Stimulated activated naive CD4-positive, alpha-beta T cell treated with Interleukin-2 at 50 U/mL for 16 hours (primary cell): ENCODE measurements at places on chromosomes 3 and 15.

GRCh38 chr3:37849146-37849923 lies 12.3 kb upstream of the CTDSPL start:
- no peak for DNase-seq

- no peak for DNase-seq
These were observed 14.5 kb downstream of the EPHB1 start for GRCh38 chr3:134809427-134810051.

GRCh38 chr15:36497901-36498300 lies 81.5 kb upstream of the CDIN1 start:
- DNase-seq = no peak

DNA sequence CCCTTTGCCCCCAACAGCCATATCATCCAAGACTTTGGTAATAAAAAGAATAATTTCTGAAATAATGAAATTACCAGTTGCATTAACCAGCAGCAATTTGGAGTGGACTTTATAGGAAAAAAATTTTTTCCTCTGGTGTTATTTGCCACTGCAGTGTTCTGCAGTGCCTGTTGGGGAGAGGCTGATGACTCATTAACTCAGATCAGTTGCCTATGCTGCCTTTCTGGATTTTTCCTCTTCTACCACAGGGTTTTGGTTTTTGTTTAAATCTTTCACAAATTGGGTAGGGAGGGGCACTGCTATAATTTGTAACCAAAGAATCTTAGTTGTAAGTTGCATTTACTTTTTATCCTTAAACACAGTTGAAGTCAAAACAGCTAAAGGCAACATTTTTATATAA lies 22.7 kb downstream of the ATP6V1A start:
- DNase-seq = no peak

GRCh38 chr3:156762631-156763185 lies 63.4 kb upstream of the LEKR1 start:
- no peak for DNase-seq

GRCh38 chr15:67882487-67883233 lies 42.8 kb upstream of the RNU6-1 start:
- DNase-seq = no peak

- DNase-seq = no peak
These were observed 61.9 kb downstream of the ATP2B2 start for GRCh38 chr3:10443272-10444109.

GRCh38 chr15:54277834-54278233 lies 299.6 kb downstream of the UNC13C start:
- no peak for DNase-seq

DNA sequence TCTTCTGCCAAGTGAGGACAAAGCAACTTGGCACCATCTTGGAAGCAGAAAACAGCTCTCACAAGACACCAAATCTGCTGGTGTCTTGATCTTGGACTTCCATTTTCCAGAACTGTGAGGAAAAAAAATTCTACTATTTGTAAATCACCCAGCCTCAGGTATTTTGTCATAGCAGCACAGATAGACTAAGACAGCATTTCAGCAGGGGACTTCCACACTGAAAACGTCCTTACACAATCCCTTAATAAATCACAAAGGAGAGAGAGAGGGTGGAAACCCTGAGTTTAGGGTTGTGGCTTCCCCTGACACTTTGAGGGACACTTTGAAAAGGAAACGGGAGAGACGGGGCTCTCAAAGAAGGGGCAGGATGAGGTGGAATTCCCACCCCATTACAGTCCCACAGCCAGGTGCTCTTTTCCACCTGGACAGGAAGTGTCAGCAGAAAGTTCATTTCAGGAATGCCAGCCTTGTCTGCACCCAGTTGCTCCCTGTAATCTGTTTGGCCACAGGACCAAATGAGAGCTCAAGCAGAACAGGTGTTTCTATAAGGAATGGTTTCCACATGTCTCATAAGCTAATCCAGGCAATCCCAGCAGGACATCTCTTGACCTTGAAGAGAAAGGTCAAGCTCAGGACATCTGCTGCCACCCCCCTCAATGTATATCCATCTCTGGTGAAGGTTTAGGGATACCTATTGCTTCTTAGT lies 51.3 kb downstream of the MYLK start:
- no peak for DNase-seq

GRCh38 chr3:142394921-142395622 lies 52.8 kb downstream of the XRN1 start:
- DNase-seq = no peak

- peak; percentile 13 for DNase-seq
These were observed 21.2 kb downstream of the NGRN start for GRCh38 chr15:90286678-90287077.

- no peak for DNase-seq
These were observed 28.4 kb downstream of the SMAD6 start for GRCh38 chr15:66730168-66731021.

- peak; percentile 53 for DNase-seq
These were observed 24.9 kb downstream of the SIAH2 start for GRCh38 chr3:150737874-150738679.

- no peak for DNase-seq
These were observed 347.0 kb downstream of the PTPRG start for GRCh38 chr3:61908382-61908781.

GRCh38 chr15:39140060-39140604 lies 440.7 kb upstream of the THBS1 start:
- DNase-seq = no peak

- no peak for DNase-seq
These were observed 5.6 kb upstream of the DLL4 start for GRCh38 chr15:40923551-40923950.

- no peak for DNase-seq
These were observed 651 bp downstream of the UBA3 start for GRCh38 chr3:69079269-69080159.

- peak; percentile 26 for DNase-seq
These were observed 455 bp upstream of the ABHD17C start for GRCh38 chr15:80694611-80695098.

GRCh38 chr15:85781099-85781498 lies 13.6 kb downstream of the KLHL25 start:
- DNase-seq = no peak

DNA sequence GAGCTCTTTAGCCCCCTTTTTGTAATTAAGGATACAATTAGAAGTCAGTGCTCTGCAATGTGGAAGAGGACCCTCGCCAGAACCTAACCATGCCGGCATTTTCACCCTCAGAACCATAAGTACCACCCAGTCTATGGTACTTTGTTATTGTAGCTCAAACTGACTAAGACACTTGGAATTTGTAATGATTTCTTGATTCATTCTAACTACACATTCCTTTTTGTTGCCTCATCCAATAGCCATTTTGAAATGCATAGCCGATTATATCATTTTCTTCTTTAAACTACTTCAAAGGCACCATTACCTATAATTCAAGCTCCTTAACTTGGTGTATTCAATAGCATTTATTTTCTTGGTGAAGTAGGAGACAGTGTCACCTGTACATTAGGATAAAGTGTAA lies 61.4 kb downstream of the GLB1 start:
- DNase-seq = no peak

- no peak for DNase-seq
These were observed 38.4 kb upstream of the TIPARP start for GRCh38 chr3:156635973-156636372.

- no peak for DNase-seq
These were observed 1.9 kb downstream of the SPINT1 start for GRCh38 chr15:40845511-40846284.

DNA sequence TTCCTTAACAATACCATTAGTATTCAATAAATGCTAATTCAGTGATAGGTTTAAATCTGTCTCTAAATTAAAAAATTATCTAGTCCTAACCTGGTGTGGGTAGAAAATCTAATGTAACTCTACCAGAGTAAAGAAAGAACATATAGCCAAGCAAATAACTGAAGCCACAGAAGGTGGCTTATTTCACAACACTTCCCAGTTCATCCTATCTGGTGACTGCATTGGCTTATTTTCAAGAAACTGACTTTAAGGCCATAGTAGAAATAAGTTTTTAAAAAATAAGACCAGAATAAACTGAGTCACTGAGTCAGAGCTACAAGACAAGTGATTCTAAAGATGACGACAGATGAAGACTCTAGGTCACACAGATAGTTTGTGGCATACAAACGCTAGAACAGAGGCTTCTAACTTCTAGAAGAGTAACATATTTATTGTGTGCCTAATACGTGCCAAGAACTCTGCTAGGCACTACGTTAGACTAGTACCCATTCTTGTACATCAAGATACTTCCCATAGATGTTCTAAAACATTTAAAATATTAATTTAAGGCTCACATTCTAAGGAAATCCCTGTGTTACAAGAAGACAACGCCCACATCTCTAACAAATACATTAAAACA lies 25.9 kb downstream of the TMCC1 start:
- DNase-seq = no peak

GRCh38 chr15:59701880-59702279 lies 12.8 kb upstream of the BNIP2 start:
- no peak for DNase-seq

- no peak for DNase-seq
These were observed 25.7 kb downstream of the PCOLCE2 start for GRCh38 chr3:142863010-142863817.

- DNase-seq = no peak
These were observed 45.7 kb downstream of the GSK3B start for GRCh38 chr3:120048355-120049041.

DNA sequence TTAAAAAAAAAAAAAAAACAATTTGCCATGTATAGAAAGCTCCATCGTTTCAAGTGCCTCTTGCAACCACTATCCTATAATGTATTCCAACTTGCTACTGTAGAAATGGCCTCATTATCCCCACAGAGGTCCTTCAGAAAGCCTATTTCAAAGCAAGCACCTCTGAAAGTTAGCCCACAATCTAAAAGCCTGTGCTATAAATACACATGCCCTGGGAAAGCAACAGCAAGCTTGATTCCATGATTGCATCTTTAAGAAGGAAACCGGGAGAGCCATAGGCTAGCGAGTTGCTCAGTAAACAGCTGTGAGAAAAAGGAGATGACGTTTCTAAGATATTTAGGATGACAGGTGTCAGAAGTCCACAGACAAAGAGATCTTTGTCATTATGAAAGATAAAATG lies 28.3 kb downstream of the TAFA4 start:
- no peak for DNase-seq

GRCh38 chr3:24318677-24319287 lies 175.9 kb downstream of the THRB start:
- DNase-seq = no peak

GRCh38 chr3:71087143-71088018 lies 496.1 kb downstream of the FOXP1 start:
- DNase-seq = peak; percentile 48

- no peak for DNase-seq
These were observed 141.5 kb downstream of the GADL1 start for GRCh38 chr3:30752970-30753369.

DNA sequence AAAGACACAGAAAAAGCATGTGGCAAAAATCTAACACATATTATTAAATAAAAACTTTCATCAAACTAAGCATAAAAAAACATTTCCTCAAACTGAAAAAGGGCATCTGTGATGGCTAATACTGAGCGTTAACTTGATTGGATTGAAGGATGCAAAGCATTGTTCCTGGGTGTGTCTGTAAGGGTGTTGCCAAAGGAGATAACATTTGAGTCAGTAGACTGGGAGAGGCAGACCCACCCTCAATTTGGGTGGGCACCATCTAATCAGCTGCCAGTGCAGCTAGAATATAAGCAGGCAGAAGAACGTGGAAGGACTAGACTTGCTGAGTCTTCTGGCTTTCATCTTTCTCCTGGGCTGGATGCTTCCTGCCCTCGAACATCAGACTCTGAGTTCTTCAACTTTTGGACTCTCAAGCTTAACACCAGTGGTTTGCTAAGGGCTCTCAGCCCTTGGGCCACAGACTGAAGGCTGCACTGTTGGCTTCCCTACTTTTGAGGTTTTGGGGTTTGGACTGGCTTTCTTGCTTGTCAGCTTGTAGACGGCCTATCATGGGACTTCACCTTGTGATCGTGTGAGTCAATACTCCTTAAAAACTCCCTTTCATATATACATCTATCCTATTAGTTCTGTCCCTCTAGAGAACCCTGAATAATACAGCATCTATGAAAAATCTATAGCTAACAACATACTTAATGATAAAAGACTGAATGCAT lies 45.4 kb downstream of the DAZL start:
- DNase-seq = no peak

DNA sequence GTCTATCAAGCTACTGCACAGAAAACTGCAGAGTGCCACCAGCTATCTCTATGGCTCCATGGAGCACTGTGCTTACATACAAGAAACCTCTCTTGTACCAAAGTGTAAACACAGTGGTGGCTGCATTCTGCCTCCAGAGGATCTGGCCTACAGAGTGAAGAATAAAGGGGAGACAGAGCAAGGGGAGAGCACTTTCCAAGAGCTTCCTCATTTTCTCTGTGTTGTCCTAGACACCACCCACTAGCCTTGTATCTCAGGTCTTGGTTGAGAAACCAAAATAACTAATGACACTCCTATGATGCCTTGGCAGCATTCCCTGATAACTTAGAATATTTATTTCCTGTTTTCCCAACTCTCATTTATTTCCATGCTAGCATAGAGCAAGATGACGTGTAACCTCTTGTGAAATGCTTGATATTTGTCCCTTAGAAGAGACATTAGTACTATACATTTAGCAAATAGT lies 56.9 kb upstream of the PHLDB2 start:
- no peak for DNase-seq

- no peak for DNase-seq
These were observed 17.8 kb upstream of the TXNRD3 start for GRCh38 chr3:126672741-126673140.

GRCh38 chr3:71721651-71722157 lies 3.5 kb downstream of the EIF4E3 start:
- DNase-seq = peak; percentile 21

- DNase-seq = no peak
These were observed 31.6 kb upstream of the GABRG3 start for GRCh38 chr15:26939398-26939797.

DNA sequence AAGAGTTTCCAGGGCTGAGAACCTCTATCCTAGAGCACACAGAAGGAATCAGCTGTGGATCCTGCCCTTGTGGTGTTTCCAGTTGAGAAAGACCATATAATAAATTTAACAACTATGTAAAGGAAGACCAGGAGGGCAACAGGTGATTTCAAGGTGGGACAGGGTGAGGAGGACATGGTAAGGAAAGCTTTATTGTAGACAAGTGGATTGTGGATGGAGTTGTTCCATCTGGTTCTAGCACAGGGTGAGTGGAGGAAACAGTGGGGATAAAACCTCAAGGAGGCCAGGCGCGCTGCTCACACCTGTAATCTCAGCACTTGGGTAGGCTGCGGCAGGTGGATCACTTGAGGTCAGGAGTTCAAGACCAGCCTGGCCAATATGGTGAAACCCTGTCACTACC lies 17.1 kb downstream of the SIAH2 start:
- no peak for DNase-seq

DNA sequence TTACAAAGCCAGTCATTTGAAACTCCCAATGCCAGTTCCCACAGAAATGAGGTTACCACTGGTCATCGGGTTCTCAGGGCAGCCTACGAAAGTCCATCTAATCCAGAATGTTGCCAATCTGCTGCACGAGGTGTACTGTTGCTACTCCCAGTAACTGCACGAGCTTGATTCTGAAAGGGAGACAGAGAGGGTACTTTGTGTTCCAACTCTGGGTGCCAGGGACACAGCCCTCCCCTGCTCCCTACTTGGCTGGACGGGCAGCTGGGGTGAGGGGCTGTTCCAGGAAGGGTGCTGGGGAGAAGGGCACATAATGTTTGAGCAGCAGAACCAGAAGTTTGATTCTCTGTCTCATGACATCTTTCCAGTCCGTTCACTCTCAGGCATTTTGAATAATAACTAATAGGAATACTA lies 27.1 kb upstream of the OSBPL11 start:
- no peak for DNase-seq
